ENCODE measurements at places on chromosomes 16 and 17.

DNA sequence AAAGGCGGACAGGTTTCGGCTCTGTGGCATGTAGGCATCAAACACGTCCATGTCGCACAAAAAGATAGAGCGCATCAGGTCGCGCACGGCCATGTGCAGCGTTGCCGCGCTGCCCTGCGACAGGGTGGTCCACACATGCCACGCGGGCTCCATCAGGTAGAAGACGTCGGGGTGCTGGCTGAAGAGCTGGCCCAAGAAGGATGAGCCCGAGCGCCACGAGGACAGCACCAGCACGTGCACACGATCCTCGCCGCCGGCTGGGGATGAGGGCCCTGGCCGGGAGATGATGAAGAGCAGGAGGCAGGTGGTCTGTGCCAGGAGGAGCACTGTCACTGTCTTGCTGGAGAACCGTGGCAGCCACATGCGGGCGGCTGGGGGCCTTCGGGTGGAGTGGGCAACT lies 5.9 kb downstream of the CHST5 start:
- no peak for DNase-seq

DNA sequence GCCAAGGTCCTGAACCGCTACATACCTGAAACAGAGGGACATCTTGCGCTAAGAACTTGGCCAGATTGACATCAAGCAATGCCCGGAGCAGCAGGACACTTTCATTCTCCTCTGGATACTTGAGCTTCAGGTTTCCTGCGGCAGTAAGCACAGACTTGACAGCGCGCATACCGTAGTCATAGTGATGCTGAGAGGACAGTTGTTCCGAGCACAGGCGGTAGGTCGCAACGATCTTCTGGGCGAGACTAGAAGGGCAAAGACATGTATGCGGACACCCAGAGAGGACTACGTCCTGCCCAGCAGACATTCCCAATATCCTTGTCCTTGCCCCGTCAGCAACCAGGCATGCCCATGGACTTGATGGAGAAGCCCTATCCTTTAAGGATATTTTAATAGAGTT lies 112.9 kb downstream of the DNAH3 start:
- DNase-seq = no peak

- peak; percentile 55 for DNase-seq
Measured at GRCh38 chr16:11128211-11129141, 127.5 kb downstream of the SOCS1 start.

- no peak for DNase-seq
Measured at GRCh38 chr16:75062135-75062975, 54.2 kb downstream of the LDHD start.

- peak; percentile 63 for DNase-seq
Measured at GRCh38 chr16:9053006-9053601, 38.3 kb upstream of the HAPSTR1 start.

DNA sequence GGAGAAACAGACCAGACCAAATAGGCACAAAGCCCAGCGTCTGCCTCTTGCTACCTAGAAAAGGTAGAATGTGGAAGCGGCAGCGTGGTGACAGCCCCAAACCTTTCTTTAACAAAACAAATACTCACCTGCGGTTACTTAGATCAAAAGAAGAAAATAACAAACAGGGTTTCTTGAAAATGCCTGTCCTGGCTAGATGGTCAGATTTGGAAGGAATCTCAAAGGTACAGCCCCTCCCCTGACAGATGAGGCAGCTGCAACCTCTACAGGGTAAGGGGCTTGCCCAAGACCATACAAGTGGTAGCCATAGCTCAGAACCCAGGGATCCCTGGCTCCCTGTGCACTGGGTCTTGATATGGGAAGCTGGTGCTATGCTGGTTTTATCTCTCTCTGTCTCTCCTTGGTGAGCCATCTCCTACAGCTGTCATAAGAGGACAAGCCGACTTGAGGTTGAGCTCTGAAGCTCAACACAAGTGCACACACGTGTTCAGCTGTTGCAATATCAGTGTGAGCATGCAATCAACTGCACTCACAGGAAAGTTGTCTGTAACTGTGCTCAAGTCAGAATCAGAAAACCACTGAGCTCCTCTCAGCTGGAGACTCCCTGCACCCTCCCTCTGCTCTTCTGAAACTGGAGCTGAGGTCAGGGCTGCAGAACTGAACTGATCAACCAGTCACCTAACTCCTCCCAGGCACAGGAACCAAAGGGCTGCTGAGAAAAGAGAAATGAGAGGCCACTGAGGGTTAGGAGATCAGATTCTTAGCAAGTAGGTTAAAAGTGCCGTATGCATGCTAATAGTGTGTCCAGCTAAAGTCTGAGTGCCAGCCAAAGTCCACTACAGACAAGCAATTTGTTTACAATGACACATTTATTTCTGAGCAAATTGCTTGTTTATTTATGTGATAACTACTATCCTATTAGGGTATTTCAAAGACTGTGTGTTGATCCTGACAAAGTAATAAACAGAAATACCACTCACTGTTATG lies 6.1 kb upstream of the RNF157 start:
- no peak for DNase-seq

DNA sequence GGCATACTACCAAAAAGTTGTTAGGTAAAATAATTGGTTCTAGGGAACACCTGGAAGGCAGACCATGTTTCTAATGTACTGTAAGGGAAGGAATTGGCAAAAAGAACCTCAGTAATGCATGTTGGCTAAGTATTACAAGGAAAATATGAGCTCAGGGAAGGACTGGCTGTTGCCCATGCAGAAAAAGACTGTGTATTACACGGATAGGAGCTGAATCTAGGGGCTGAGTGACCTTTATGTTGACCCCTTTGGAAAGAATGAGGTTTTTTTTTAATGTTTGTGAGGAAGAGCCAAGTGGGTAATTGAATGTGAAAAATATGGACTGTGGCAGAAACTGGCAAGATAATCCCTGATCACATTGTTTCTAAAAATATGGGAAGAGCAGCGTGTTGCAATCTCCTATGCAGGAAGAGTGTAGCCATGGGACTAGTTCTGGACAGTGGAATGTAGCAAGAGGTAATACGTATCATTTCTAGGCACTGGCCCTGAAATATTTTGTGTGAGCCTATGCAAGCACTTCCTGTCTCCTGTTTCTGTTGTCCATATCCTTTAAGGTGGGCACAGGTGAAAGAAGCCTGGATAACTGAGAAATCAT lies 95.1 kb upstream of the CNTNAP4 start:
- no peak for DNase-seq

DNA sequence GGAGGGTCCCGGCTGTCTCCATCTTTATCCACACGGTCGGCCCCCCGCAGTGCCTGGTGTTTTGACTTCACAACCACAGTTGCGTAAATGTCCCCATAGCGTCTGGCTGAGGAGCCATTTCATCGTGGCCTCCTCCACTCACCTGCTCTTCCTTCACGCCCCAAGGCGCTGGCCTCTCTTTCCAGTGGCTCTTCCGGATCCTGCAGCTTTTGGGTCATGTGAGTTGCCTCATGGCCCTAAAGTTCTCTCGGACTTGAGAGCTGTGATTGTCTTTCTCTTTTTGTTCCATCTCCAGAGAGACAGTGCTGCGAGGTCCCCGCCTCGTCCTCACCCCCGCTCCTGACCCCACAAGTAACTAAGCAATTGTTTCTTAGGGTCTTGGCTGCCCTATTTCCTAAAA lies 22.7 kb downstream of the FLYWCH1 start:
- DNase-seq = no peak

GRCh38 chr17:58362368-58363014 lies 10.5 kb upstream of the SUPT4H1 start:
- DNase-seq = no peak

- DNase-seq = no peak
Measured at GRCh38 chr17:71110326-71110725, 941.0 kb downstream of the KCNJ2 start.

DNA sequence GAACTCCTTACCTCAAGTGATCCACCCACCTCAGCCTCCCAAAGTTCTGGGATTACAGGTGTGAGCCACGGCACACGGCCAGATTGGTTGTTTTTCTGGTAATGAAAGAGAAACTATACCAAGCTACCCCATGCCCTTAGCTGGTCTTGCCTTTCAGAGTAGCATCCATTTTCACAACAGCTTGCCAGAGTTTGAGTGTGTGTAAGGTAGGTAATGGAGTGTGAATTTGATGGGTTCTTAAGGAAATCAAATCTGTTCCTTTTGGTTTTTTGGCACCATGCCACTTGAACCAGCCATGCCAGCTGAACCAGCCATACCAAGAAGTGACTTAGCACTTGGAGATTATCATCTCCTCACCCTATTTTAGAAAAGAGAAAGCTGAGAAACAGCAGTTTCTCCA lies 5.1 kb downstream of the CALCOCO2 start:
- DNase-seq = no peak

- DNase-seq = no peak
Measured at GRCh38 chr17:74451557-74451956, 14.9 kb upstream of the CD300A start.

DNA sequence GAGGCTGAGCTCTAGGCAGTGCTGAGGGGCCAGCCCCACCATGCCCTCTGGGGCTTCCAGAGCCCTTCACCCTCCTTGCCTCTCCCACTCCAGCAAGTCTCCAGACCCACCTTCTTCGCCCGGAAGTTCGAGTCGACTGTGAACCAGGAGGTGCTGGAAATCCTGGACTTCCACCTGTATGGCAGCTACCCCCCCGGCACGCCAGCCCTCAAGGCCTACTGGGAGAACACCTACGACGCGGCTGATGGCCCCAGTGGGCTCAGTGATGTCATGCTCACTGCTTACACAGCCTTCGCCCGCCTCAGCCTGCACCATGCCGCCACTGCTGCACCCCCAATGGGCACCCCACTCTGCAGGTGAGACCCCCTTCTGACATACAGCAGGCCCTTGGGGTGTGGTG lies 10.5 kb downstream of the XYLT2 start:
- no peak for DNase-seq

GRCh38 chr17:31549121-31549524 lies 157.6 kb downstream of the RAB11FIP4 start:
- DNase-seq = no peak

DNA sequence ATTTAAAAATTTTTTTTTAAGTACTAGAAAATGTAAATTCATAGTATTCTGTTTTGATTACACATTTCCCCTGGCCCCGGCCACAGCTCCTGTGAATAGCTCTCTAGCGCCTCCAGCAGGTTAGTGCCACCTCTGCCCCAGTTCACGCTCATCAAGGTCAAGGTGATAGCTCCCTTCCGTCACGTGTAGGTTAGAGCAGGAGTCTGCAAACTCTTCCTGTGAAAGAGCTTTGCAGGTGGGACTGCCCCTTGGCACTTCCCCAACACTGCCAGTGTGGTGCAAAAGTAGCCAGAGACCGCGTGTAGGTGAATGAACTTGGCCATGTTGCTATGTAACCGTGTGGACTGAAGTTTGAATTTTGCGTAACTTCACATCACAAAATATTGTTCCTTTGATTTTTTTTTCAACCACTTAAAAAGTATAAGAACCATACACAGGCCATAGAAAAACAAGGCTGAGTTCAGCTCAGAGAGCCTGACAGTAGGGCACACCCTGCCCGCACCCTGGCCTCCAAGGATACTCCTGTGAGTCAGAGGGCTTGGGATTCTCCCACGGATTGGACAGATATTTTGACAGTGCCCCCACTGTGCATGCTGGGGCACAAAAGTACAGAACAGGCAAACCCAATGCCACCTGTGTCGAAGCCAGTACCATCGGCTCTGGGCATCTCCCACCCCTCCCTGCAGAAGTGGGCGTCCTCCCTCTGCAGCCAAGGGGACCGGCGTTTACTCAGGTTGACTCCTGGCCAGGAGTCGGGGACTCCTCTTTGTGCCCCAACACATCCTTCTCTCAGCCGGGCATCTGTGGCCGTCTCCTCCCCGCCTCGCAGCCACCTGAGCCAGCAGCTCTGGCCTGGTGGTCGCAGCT lies 92.0 kb upstream of the CHMP6 start:
- DNase-seq = no peak

DNA sequence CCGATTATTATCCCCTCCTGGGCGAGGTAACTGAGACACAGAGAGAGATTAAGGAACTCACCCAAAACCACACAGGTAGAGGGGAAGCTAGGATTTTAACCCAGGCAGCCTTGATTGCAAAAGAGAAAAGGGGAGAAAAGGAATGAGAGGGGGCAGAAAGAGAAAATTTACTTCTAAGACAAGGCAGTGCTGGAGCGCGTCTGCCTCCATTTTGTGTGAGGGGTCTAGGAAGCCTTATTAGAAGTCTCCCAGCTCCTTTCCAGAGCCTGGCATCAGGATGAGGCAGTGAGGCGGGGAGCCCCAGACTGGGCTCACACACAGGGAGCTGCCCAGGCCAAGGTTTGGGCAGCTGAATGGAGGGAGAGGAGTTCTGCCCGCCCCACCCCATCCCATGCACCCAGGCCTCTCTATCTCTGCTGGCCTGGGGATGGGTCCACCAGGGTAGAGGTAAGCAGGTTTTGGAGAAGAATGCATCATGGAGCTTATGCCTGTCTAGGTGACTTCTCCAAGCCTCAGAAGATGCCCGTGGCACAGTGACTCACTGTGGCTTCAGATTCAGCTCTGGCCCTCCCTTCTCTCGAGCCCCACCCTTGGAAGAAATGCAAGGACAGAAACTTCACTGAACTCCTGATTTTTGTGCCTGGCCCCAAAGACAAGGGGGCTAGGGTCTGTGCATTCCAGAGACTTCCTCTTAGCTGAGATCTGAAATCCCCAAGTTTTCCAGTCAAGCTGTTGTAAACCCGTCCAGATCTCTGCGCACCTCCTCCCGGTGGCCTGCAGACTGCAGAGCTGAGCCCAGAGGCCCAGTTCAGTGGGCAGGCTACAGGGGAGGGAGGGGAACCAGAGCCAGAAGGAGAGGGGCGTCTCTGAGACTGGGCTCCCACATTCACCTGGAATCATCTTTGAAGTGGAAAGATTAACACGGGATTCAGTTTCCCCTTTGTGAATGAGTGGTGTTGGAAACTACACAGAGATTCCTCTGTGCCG lies 95.1 kb upstream of the CDH5 start:
- DNase-seq = no peak

DNA sequence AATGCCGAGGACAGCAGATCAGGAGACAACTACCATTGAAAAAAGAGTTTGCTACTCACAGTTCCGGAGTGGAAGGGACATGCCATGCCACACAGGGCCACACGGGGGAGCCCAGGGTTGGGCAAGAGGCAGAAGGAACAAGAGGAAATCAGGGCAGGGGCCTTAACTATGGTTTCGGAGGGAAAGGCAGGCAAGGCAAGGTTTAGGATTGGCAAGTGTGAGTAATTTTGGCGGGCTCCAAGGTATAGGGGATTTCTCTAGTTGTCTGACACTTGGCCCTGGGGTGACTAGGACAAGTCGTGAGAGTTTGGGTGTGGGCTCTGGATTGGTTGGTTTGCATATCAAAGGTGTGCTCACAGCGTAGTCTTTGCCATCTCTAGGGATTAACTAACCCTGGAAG lies 27.0 kb upstream of the NTN1 start:
- DNase-seq = peak; percentile 19

GRCh38 chr17:5468075-5468473 lies 708 bp downstream of the DHX33 start:
- no peak for DNase-seq

- no peak for DNase-seq
Measured at GRCh38 chr16:30615358-30616091, 5.3 kb upstream of the ZNF689 start.
